NCI-H1694 (cell line): ENCODE measurements at places on chromosomes 13 and 19.

- DNase-seq: no peak
These were observed 9.2 kb upstream of the EHD2 start for GRCh38 chr19:47704024-47704423.

GRCh38 chr19:44753932-44754749 is 5.6 kb downstream of the BCL3 start:
- DNase-seq: no peak

DNA sequence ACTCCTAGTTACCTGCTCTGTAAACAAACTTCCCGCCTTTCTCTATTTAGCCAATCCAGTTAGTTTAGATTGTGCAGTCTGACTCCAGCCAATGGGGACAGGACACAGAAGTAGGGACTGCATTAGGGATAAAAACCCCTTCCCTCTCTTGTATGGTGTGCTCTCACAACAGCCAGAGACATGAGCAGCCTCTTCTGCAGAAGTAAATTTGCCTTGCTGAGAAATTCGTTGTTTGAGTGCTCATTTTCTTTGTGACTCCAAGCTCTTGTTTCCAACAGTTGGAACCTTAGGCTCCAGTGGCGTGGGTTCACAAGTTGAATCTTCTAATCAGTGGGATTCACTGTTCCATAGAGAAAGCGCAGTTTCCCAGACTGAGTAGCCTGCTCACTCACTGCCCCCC is 66.1 kb downstream of the ZNF93 start:
- DNase-seq: no peak

- DNase-seq: no peak
These were observed 310.2 kb downstream of the ZNF536 start for GRCh38 chr19:30682146-30682998.

DNA sequence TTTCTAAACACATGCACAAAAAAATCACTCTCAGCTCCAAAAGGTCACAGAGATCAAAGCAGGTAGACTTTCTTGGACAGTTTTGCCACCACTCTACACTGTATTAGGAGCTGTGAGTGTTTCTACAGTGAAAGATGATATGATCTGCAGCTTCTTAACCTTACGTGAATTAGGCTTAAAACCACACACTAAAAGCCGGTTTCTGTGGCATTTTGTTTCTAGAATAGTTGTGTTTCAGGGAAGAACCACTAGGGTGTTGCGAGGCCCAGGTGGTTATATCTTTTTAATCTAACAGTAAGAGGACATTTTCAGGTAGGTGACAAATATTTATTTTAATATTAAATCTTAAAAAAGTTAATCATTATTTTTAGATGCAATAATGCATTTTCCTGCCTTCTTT is 216.4 kb downstream of the KLF5 start:
- no peak for DNase-seq

- DNase-seq: no peak
These were observed 9.5 kb upstream of the IFI30 start for GRCh38 chr19:18164072-18164471.
